ENCODE measurements at places on chromosomes 12 and 14. TPM values are rescaled to one million over a fixed set of nuclear protein-coding genes. Genes with fewer than 3 reads are reported as not detected.

DNA sequence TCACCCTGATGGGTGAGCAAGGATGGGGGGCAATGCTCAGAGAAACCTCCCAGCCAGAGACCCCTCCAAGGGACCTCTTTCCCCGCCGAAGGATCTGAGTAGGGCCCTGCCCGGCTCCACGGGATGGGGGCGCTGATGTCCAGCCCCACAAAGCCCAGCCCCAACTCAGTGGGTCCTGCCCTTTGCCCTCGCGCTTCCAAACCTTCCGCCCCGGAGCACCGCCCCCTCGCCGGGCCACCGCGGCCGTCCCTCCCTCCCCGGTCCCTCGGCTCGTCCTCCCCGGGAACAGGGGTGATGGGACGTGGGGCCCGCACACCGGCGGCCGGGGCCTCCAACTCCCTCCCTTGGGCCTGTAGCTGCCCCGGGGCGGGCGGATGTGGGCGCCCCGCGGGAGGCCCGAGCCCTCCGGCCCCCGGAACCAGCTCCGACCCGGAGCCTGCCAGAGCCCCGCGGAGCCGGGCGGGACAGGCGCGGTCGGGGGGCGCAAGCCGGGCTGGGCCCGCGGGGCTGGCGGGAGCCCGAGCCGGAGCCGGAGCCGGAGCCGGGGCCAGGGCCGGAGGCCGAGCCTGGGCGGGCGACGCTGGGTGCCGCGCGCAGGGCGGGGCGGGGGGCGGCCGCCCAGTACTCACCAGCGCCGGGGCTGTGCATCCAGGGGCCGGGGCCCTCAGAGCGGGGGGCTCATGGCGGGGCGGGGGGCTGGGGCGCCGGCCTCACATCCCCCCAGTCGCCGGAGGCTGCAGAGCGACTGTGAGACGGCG lies 386 bp downstream of the HDAC7 start:
- no peak for DNase-seq

- peak; percentile 25 for DNase-seq
Measured at GRCh38 chr14:40417777-40418401, 985.7 kb upstream of the FBXO33 start.

DNA sequence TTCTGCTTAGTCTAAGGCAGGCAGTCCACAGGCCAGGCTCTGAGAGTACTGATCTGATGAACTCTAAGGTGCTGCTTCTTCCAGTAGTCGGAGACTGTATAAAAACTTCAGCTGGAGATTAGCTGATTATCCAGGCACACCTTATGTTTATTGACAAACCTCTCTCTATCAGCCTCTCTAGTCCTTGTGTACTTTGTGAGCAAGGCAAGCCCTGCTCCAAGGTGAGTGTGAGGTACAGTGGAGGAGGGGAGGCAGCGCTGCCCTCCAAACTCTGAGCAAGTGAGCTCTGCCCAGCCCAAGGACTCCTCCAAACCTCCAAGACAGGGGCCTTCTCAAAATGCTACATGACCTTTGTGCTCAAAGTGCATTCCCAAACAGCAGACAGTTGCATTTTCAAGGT lies 95.9 kb upstream of the CDKN3 start:
- no peak for DNase-seq

DNA sequence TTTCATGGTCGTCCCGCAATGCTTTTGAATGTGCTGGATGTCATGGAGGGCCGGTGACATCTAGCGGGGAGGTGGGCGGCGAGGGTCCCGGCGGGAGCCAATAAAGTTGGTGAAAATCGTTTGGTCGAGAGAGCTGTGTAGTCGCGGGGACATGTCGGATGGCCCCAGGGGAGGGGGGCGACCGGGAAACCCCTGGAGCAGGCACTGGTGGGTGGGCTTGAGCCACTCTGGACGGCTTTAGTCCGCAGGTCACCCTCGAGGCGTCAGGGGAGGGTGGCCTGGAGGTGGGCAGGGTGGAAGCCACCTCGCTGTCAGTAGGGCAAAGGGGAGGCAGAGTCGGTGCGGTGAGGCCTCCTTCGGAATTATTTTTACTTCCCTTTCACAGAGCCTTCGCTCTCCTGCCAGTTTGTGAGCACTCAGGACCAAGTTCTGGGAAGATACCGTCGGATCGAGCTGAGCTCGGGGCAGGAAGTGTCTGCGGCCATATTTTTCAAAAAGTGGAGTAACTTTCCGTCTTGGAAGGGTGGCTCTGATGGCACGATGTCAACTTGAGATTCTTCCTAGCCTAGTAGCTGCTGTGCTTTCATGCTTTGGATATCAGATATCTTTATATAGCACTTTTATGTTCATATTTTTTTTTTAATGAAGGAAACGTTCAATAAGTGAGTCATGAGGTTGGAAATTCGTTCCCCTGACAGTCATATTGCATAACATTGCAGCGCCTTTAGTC lies 28.2 kb downstream of the WBP11 start:
- DNase-seq, result no peak

GRCh38 chr12:1859643-1860042 lies 39.3 kb downstream of the LRTM2 start:
- DNase-seq, result no peak

GRCh38 chr12:117019866-117020265 lies 79.3 kb downstream of the TESC start:
- DNase-seq, result no peak

DNA sequence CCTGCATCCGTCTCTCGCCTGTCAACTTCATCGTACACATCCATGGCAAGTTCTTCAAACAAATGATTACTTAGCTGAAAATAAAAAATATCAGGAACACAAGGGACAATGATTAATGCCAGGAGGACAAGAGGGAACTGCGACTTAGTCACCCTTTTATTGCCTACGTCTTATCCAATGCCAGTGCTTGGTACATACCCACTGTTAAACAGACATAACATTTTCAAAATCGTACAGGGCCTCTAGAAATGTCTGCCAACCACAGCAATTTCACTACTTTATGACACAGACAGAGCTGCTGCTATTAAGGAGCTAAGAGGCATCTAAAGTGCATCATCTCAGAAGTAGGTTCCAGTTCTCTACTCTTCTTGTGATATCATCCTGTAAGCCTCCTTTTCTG lies 34.6 kb downstream of the GIT2 start:
- no peak for DNase-seq

Gene LMNTD1
- total RNA-seq, result 0.82 TPM

Gene KRT78
- total RNA-seq, result not detected

Gene DUSP6
- 216 TPM for total RNA-seq

Gene KRT85
- not detected for total RNA-seq
